ENCODE measurements at places on chromosomes 1 and 21. TPM values are rescaled to one million over a fixed set of nuclear protein-coding genes. Genes with fewer than 3 reads are reported as not detected.

GRCh38 chr1:51560034-51560433 is 41.0 kb upstream of the EPS15 start:
- no peak overlapping the region for H3K4me3 ChIP-seq
- DNase-seq, result no peak
- H3K27ac ChIP-seq, result no peak overlapping the region
- peaks cover 5% of the 10 kb centered on the region for H3K4me1 ChIP-seq
- no peaks in the 10 kb centered on the region for H3K36me3 ChIP-seq
- H3K27me3 ChIP-seq, result no peaks in the 10 kb centered on the region

DNA sequence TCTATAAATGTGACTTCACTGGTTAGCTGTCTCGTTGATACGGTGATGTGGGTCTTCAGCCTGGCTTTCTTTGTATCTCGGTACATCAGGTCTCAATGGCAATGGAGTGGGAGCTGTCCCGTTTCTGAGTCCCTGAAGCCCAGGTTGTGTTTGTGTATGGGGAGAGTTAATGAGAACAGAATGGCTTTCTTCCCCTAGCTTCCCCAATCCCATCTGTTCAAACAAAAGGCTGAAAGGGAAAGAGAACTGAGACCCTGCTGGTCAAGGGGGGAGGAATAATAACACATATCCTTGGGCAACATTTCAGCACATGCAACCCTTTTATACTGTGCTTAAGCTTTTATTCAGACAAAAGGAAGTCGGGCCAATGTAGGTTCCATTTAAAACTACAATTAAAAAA is 28.4 kb upstream of the CASQ2 start:
- H3K4me3 ChIP-seq, result no peak overlapping the region
- no peak overlapping the region for H3K27ac ChIP-seq
- no peaks in the 10 kb centered on the region for H3K36me3 ChIP-seq

DNA sequence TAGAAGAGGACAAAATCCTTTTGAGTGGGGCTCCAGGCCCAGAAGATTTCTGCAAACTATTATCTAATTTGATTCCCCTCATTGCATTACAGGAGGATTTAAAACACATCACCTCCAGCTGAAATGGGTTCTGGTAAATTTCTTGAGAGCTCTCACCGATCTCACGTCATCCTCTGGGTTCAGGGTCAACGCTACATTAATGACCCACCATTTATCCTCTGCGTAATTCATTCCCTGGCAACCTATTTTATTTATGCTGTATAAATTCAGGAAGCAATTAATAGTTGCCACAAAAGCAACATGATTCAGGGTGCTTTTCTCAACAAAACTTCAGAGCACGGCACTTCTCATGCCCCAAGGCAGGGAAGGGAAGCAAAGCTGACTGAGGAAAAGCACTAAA is 38.9 kb downstream of the LMX1A start:
- H3K4me3 ChIP-seq, result no peak overlapping the region
- no peak for DNase-seq
- no peaks in the 10 kb centered on the region for H3K4me1 ChIP-seq
- H3K27me3 ChIP-seq, result peaks cover 25% of the 10 kb centered on the region

DNA sequence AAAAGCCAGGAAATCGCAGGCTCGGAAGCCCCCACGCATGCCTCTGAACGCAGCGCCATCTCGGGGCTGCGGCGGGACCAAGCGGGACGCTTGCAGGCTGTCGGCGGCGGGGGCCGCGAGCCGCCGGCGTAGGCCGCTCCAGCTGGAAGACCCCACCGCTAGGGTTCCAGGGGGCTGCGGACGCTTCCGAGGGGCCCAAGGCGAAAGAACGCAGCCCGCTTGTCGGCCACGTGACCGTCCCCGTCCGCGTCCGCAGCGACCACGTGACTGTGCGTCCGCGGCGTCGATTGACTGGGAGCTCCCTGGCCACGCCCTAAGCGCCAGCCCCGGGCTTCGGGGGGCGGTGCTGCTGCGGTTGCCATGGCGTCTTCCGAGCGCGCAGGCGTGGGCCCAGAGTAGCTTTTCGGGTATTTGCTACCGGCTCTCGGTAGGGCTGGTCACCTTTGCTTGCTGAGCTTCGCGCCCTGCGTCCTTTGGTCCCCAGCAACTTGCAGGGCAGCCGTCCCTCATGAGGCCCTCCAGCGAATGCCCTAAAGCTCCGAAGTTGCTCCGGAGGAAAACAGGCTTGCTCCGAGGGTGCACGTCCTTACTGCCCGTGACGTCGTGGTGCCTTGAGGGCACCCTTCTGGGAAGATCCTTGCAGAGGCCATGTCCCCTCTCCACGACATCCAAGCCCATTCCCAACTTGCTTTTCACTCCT is 197.2 kb downstream of the DYRK1A start:
- DNase-seq, result peak; percentile 93
- H3K36me3 ChIP-seq, result no peaks in the 10 kb centered on the region
- H3K4me3 ChIP-seq, result peak overlapping the region; percentile 64
- no peaks in the 10 kb centered on the region for H3K4me1 ChIP-seq

DNA sequence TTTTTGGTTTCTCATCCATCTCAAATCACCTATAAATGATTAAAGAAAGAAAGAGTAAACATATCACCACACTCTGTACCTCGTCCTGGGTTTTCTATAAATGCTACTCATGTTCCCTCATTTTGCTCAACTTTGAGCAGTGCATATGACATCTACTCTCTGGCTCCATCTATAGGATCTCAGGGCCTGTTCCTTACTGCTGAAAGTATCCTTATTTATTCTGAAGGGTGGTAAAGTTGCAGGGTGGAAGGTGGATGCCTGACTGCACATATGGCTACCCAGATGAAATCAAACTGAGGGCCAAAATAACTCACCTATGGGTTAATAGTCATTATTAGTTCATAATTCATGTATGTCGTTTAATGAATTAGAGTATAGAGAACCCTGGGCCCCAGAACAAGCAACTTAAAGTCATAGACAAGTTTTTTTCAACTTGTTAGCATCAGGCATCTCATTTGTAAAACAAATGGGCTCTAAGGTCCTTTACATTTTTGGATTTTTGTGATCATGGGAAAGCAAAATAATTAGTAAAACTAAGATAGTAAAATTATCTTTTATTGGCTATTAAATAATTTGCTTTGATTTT is 46.5 kb downstream of the NCF2 start:
- H3K36me3 ChIP-seq, result peaks cover 97% of the 10 kb centered on the region
- DNase-seq, result peak; percentile 20
- H3K4me1 ChIP-seq, result peaks cover 3% of the 10 kb centered on the region
- H3K27me3 ChIP-seq, result no peaks in the 10 kb centered on the region
- H3K4me3 ChIP-seq, result no peak overlapping the region

NHLH1 gene
- total RNA-seq, result not detected

DNA sequence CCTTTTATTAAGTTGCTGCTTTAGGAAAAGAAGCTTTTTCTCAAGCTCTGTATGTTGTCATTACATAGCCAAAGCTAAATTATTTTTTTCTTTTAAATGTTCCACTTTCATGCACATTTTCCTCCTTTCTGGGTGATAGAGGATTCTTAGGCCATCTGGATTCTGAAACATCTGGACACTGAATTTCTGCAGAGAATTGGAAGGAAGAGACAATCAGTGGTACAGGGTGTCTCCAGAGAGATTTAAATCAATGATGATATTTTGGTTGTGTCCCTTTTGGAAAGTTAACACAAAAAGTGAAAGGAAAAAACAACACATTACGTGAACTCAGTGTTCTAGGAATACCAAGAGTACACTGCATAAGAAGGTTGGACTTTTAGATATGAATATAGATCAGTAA is 211.4 kb upstream of the PKN2 start:
- no peak for DNase-seq
- H3K27ac ChIP-seq, result peak overlapping the region; percentile 44
- H3K4me1 ChIP-seq, result peaks cover 9% of the 10 kb centered on the region
- H3K27me3 ChIP-seq, result no peaks in the 10 kb centered on the region
- H3K4me3 ChIP-seq, result no peak overlapping the region
- no peaks in the 10 kb centered on the region for H3K36me3 ChIP-seq

ACKR1 gene
- 10.1 TPM for total RNA-seq

TSPAN2 gene
- total RNA-seq, result 4.0 TPM

C1QA gene
- total RNA-seq, result 22.2 TPM

ETS2 gene
- 49.1 TPM for total RNA-seq

BATF3 gene
- total RNA-seq, result 1.0 TPM

MFN2 gene
- 820 TPM for total RNA-seq

GRCh38 chr1:68143633-68144032 is 88.7 kb downstream of the WLS start:
- no peaks in the 10 kb centered on the region for H3K27me3 ChIP-seq
- H3K36me3 ChIP-seq, result no peaks in the 10 kb centered on the region
- H3K4me1 ChIP-seq, result peaks cover 32% of the 10 kb centered on the region
- no peak overlapping the region for H3K27ac ChIP-seq

FCRLB gene
- 0.37 TPM for total RNA-seq

- H3K27ac ChIP-seq, result no peak overlapping the region
- peaks cover 90% of the 10 kb centered on the region for H3K36me3 ChIP-seq
- H3K27me3 ChIP-seq, result no peaks in the 10 kb centered on the region
- DNase-seq, result no peak
- peaks cover 2% of the 10 kb centered on the region for H3K4me1 ChIP-seq
These were observed 125.3 kb upstream of the CD34 start for GRCh38 chr1:208036106-208036808.

GRCh38 chr1:27003745-27004470 is 8.7 kb downstream of the TENT5B start:
- H3K27me3 ChIP-seq, result no peaks in the 10 kb centered on the region
- peaks cover 59% of the 10 kb centered on the region for H3K4me1 ChIP-seq
- H3K27ac ChIP-seq, result peak overlapping the region; percentile 53
- H3K36me3 ChIP-seq, result no peaks in the 10 kb centered on the region
- no peak for DNase-seq

EPS8L3 gene
- not detected for total RNA-seq

- no peaks in the 10 kb centered on the region for H3K36me3 ChIP-seq
- no peaks in the 10 kb centered on the region for H3K4me1 ChIP-seq
- peak; percentile 50 for DNase-seq
- H3K27ac ChIP-seq, result no peak overlapping the region
These were observed 27.9 kb upstream of the BMP8B start for GRCh38 chr1:39816415-39817090.

IVL gene
- total RNA-seq, result not detected

RNU1-1 gene
- 2,262 TPM for total RNA-seq

DNA sequence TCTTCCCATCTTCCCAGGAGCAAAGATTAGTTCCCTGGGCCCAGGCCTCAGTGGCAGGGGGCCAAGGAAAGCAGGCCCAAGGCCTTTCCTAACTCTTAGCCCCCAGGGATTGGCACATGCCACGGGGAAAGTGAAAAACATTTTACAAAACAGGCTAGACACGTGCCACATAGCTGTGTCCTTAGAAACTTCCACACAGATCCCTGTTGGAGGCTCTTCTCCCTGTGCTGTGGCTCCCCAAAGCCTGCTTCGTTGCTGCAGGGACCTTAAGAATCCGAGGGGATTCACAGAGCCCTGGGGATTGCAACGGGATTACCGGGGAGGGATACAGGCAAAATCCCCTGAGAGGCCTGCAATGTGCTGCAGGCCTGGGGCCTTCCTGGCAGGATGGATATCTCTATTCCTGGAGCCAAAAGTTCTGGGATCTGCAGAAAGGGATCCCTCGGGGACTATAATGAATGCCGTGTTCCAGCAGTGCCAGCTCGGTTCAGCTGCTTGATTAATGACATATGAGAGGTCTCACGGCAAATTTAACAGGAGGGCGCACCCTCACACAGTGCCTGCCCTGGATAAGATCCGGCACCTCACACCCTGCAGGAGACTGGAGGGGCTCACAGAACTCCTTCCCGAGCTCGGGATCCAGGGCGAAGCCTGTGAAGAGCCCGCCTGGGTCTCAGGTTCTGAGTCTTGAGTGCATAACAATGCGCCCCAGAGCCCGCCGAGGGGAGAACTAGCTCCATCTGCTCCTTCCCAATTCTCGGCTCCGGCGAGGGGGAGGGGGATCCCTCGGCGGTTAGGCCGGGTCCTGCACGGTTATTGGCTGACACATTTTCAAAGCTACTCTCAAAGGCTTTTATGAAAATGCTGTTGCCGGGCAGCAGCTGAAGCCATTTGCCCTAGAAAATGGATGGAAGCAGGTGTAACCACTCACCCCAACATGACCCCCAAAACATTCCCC is 15.3 kb upstream of the RGS8 start:
- H3K4me3 ChIP-seq, result no peak overlapping the region
- peaks cover 4% of the 10 kb centered on the region for H3K27me3 ChIP-seq
- peak; percentile 10 for DNase-seq
- H3K36me3 ChIP-seq, result no peaks in the 10 kb centered on the region
- H3K4me1 ChIP-seq, result peaks cover 6% of the 10 kb centered on the region

ATP6V1G3 gene
- not detected for total RNA-seq

RAB3B gene
- total RNA-seq, result not detected

DNA sequence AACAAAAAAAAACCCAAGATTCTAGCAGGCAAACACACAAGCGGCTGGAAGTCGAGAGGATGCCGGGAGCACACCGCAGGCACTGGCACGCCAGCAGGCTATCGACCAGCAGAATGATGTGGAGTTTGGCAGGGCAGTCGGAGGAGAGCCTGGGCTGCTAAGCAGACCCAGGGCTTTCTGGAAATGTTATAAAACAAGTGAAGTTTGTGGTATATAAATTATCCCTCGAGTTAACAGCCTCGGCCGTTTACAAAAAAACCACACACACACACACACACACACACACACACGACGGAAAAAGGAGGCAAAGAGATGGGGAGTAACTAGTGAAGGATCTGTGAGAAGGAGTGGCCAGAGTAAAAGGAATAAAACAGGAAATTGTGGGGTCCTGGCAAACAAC is 87.2 kb upstream of the IVNS1ABP start:
- DNase-seq, result peak; percentile 43
- H3K36me3 ChIP-seq, result no peaks in the 10 kb centered on the region
- H3K4me1 ChIP-seq, result no peaks in the 10 kb centered on the region
- no peaks in the 10 kb centered on the region for H3K27me3 ChIP-seq
- no peak overlapping the region for H3K27ac ChIP-seq
- peak overlapping the region; percentile 29 for H3K4me3 ChIP-seq

DNA sequence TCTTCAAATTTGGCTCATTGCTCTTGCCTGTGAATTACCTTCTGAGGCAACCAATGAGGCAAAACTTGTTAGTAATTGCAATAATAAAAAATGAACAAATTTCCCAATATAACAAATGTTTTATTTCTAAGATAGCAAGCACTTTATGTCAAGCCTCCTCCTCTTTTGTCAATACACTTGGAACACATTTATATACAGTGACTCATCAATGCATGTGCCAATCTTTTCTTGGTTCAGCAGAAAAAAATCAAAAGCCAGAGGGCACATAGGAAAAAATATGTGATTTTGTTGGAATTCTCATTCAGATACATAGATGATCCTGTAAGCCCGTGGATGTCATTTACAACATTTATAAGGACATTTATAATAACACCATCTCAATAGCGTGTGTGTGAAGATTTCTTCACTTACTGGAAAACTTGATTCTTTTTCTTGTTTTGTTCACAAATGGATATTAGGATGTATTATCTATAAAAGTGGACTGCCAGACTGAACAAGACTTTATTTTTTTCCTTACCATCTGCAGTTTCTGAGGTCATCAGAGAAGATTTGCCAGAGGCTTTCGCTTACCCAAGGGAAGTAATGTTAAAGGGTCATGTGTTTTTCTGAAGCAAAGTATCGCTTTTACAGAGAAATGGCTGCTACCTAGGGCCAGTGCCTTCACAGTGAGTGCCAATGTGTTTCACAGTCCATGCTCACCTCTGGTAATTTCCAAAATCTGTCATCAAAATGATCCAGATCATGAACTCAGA is 645.7 kb upstream of the PTBP2 start:
- DNase-seq, result no peak
- H3K36me3 ChIP-seq, result no peaks in the 10 kb centered on the region
- H3K4me1 ChIP-seq, result no peaks in the 10 kb centered on the region
- H3K4me3 ChIP-seq, result no peak overlapping the region

GRCh38 chr21:32108566-32108965 is 170.3 kb downstream of the MIS18A start:
- no peaks in the 10 kb centered on the region for H3K27me3 ChIP-seq
- no peaks in the 10 kb centered on the region for H3K4me1 ChIP-seq
- no peak overlapping the region for H3K27ac ChIP-seq

- H3K4me3 ChIP-seq, result no peak overlapping the region
- no peaks in the 10 kb centered on the region for H3K36me3 ChIP-seq
- no peak overlapping the region for H3K27ac ChIP-seq
- no peak for DNase-seq
These were observed 865.4 kb downstream of the LTN1 start for GRCh38 chr21:28127175-28127785.

GUCA2B gene
- 0.44 TPM for total RNA-seq

Measured in heart right ventricle (tissue), 16 donors.